ENCODE measurements at places on chromosomes 2 and 18.

GRCh38 chr2:120425014-120425413 lies 79.1 kb downstream of the INHBB start:
- DNase-seq = no peak

DNA sequence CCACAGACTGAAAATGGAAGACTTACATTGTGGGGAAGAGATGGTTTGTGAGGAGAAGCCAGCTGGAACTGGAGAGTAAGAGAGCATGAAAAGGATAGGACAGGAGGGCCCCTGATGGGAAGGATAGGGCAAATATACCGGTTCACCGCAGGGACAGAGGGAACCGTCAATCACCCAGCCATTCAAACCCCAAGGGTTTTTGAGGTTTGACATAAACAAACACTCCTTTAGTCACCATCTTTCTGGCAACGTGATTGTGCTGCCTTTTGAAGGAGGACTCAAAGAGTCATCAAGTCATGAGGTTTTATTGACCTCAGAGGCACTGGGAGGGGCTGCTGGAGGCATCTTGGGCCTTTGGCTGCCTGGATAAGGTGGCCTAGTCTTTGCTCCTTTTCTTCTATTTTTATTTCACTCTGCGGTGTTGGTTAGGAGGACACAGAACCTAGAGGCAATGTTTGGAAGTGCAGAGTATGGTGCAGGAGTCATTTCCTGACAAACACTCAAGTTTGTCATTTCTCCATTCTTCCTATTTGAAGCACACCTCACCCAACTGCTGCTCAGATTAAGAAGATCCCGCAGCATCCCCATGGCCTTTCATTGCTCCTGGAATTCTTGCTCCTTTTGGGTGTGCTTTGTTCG lies 487.3 kb upstream of the SPRED2 start:
- no peak for DNase-seq

GRCh38 chr2:56754066-56754615 lies 570.4 kb downstream of the CCDC85A start:
- DNase-seq = no peak

DNA sequence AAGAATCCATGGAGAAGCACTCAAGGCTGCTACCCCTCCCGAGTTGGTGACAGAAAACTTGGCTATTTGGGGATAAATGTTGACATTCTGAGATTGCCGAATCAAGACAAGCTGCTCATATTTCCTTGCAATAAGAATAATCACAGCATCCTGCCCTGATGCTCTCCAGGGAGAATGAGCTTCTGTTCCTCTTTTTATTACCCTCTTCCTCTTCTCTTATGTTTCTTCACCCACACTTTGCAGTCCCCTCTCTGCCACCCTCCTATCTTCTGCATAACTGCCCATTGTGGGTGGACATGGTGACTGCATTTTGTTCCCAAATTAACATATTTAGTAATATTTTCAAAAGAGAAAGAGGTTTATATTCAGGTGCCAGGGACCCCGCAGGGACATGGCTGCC lies 11.9 kb upstream of the MSGN1 start:
- peak; percentile 72 for DNase-seq

GRCh38 chr2:166841679-166842078 lies 46.6 kb upstream of the XIRP2 start:
- no peak for DNase-seq

- no peak for DNase-seq
These were observed 11.9 kb downstream of the IL18R1 start for GRCh38 chr2:102367331-102367971.

DNA sequence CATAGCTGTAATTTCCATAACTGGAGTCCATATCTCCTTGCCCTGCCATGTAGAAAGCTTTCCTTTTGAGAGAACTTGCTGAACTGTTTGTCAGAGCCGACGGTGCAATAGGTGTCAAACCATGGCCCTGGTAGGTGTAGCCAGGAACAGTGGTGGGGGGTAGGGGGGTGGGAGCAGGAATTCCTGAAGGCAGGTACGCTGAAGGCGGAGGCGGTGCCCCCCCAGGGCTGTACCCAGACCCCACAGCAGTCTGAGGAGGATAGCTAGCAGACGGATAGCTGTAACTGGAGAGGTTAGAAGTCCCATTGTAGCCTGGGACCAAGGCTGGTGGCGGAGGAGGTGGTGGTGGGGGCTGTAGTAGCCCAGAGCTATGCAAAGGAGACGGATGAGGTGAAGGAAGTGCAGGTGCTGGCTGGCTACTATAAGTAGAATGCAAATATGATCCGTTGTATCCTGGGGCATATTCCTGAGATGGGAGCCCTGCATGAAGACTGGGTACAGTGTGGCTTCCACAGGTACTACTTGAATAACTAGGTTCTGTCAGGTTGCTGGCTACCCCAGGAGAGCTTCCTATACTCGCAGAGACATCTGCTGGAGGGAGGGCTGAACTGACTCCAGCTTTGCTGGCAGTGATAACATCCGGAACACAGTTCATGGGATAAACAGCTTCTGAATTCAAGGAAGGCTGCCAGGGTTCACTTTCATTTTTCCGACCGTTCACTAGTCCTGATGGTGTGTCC lies 124.8 kb downstream of the FIGN start:
- no peak for DNase-seq

GRCh38 chr2:186748354-186748753 lies 54.5 kb downstream of the FAM171B start:
- DNase-seq = no peak
